ENCODE measurements at places on chromosomes 13 and 19. TPM values are rescaled to one million over a fixed set of nuclear protein-coding genes. Genes with fewer than 3 reads are reported as not detected.
A peak's percentile ranks its signal among the peaks of the same experiment; 100 is the strongest.

KLK6 gene
- not detected for total RNA-seq

GRCh38 chr19:44573627-44574026 is 39.7 kb upstream of the IGSF23 start:
- DNase-seq: no peak

DNA sequence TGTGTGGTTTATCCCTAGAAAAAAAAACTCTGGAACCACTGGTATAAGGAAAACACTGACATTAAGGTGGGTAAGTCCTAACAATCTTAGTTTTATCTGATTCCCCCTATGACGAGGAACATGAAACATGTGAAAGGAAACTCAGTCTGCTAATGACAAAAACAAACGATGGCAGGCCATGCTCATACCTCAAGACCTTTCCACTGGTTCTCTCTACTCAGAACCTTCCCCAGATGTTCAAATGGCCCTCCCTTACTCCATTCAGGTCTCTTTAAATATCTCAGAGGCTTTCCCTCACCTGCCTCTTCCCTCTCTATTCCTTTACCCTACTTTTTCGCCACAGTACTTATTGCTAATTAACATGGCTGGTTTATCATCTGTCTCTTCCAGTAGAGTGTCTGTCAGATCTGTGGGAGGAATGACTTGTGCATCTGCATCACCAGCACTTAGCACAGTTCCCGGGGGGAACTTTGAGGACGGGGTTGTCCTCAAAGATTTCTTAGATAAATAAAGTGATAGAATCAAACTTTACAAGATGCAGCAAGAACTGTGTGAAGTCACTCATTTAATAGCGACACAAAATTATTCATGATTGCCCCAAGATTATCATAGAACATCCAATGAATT is 1.5 kb downstream of the TUBGCP3 start:
- no peak for DNase-seq

GRCh38 chr19:48797103-48797502 is 13.7 kb downstream of the BCAT2 start:
- DNase-seq: no peak

PCP2 gene
- total RNA-seq: 0.34 TPM

DNA sequence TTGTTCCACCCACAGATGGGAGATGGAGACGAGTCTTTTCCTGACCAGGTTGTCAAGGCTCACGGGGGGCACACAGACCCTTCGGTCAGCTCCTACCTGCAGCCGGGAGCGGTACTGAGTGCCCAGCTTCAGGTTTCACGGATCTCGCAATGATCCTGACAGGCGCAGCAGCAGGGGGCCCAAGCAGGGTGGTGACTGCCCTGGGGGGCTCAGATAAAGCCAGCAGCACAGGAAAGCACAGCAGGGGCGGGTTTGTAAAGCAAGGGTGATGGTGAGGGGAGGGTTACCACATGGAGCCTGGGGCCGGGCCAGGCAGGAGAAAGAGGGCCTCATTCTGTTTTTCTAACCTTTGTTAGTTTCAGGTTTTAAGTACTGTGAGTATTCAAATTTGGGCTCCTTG is 41.7 kb upstream of the ATP11A start:
- no peak for DNase-seq

GRCh38 chr19:55700813-55701212 is 25.8 kb downstream of the EPN1 start:
- no peak for DNase-seq

DNA sequence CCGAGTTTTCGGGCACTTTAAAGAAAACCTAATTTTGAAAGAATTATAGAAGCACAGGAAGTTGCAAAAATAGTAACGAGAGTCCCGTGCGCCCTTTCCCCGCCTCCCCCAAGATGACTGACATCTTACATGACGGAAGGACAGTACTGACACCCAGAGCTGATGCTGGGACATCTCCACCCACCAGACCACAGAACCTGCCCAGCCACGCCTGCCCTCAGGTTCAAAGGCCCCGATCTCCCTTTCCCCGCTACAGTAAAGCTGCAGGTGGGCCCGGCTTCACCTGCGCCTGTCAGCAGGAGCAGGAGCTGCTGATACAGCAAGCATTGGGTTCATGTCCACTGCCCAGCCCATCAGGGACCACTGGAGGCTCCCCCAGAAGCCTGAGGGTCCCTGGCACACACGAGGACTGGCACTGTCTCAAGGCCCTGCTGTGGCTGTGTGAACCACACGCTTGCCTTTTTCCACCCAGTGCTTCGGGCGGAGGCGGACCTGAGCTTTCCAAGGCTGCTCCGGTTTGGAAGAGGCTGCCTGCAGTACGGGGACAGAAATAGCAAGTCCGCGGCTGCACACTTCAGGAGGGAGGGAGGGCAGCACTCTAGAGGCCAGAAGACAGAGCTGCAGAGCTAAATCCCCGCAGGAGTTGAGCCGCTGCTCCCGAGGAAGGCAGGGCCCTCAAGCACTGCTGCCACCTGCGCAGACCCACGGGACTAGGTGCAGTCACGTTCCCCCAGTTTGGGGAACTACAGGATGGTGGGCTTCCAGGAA is 8.7 kb downstream of the MAP2K2 start:
- peak; percentile 60 for DNase-seq

DNA sequence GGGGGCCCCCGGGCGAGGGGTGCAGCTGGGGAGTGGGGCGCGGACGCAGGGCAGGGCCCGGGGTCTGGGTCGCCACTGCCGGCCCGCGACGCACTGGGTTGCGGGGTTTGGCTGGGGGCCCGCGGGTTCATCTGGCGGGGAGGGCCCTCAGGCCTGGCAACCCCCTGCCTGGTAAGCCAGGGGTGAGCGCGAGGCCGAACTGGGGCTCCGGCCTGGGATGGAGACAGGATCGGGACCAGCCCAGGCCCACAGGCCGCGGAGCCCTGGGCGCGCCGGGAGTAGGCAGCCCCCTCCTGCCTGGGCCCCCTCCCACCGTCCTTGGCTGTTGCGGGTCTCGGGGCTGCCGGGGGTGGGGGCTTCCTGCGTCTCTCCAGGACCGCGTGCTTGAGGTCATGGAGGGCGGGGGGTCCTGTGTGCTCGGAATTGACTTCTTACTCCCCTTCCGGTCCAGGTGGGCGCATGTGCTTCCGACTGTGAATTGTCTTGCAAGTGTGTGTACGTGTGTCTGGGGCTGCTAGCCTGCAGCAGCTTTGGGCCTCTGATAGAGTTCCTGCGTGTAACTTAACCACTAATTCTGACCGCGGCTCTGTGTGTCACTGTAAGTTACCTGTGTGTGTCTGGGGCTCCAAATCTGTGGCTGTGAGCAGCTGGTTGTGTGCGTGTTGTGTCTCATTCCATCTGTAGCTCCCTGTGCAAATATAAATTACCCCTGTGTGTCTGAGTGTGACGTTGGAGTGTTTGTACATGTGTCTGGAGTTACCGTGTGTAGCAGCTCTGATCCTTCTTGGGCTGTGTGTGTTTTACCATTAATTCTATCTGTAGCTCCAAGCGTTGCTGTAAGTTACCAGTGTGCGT is 751 bp downstream of the GRAMD1A start:
- DNase-seq: peak; percentile 44

DNA sequence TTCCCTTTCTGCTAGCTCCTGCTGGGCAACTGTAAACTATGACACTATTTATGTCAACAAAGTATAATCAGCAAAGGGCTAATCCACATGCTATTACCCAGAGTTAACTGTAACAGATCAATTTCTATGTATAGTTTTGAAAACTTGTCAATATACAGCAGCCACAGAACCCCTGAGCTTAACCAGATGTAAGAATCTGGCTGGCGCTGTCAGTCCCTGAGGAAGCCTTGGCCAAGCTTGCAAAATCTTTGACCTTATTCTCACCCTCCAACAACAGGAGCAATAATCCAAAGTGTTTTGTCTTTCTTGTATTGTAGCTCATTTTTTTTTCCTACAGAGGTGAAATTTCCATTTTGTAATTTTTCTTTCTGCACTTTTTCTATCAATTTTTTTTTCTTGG is 1230.1 kb upstream of the SLC10A2 start:
- no peak for DNase-seq

SPPL2B gene
- 71.2 TPM for total RNA-seq

OR10H1 gene
- total RNA-seq: not detected

- DNase-seq: peak; percentile 34
Observed at GRCh38 chr19:6773323-6773931, 919 bp downstream of the VAV1 start.

GRCh38 chr19:46715975-46716671 is 791 bp downstream of the PRKD2 start:
- no peak for DNase-seq

- no peak for DNase-seq
Observed at GRCh38 chr13:96822895-96823294, 171.4 kb downstream of the OXGR1 start.

GJB2 gene
- 2.9 TPM for total RNA-seq

DNA sequence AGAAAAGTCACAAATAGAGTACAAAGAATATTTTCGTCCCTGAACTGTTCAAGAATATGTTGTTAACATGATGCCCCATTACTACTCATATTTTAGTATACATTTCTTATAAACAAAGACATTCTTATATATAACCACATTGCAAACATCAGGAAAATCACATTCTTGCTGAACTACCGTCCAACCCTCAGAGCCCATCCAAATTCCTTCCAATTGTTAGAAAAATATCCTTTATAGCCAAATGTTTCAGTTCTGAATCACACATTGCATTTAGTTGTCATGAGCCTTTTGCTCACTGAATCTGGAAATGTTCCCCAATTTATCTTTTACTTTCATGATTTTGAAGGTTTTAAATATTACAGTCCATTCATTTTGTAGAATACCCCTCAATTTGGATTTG is 467.8 kb upstream of the ARGLU1 start:
- DNase-seq: no peak

- no peak for DNase-seq
Observed at GRCh38 chr13:106314417-106314816, 221.0 kb downstream of the EFNB2 start.

DNA sequence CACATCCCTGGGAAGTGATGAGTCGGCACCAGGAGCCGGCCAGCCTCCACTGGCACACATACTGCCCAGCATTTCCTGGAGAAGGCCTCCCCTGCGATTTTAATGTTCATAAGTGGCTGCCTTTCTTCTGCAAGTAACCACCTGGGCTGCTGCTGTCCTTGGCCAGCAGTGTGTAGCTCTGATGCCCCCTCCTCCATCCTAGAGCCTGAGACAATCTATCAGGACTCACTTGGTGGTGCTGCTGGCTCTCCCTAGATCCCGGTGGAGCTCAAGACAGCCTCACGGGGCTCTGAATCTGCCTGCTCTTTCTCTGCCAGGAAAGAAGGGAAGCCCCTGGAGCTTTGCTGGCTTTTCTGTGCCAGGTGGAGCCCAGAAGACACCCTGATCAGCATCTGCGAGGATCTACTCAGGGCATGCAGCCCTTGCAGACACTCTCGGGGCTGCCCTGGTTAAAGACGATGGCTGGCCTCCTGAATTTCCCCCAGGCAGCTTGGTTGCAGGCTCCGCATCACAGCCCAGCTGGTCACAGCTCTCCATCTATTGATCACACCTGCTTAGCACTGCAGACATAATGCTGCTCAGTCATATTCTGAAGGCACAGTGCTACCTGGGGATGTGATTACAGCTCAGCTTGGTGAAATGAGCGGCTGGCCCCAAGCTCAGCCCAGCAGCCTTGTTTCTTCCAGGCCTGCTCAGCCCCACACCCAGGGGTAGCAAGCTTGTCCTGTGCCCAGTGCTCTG is 122.3 kb downstream of the ZDHHC20 start:
- DNase-seq: no peak

GRCh38 chr19:49453757-49454240 is 774 bp downstream of the ALDH16A1 start:
- DNase-seq: no peak

DNA sequence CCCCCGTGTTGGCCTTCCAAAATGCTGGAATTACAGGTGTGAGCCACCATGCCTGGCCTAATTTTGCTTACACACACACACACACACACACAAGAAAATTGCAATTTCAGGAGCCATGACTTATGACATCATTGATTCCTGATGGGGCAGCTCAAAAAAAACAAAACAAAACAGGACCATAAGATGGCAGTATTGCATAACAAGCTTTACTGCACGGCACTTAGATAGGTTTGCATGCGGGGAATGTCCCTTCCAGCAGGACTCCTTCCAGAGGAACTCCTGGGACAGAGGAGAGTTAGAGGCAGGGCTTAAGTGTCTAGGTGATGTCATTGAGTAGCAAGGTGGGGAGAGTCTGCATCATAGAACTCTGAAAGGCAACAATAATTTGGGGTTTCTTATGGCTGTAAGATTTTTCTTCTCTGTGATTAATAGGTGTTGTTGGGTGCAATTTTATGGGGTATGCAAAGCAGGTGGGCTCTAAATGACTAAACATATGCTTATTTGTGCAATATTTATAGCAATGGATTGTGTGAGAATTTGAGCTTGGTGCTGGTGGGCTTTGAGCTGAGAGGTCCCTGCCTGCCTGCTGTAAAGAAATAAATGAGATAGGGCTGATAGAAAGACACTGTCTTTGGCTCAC is 9.0 kb upstream of the ACSBG2 start:
- no peak for DNase-seq

CCNE1 gene
- total RNA-seq: 58.4 TPM

TEX26 gene
- not detected for total RNA-seq

- DNase-seq: no peak
Observed at GRCh38 chr13:30789166-30789862, 54.0 kb downstream of the ALOX5AP start.

- DNase-seq: no peak
Observed at GRCh38 chr13:108120302-108120701, 95.0 kb downstream of the LIG4 start.

All from activated T-helper 1 cell treated with anti-CD3 and anti-CD28 coated beads, Interleukin-12 subunit alpha, Interleukin-12 subunit beta, Interleukin-2, Interleukin-4 antibody, amounts not matched to agents 30 ng/mL and 10 ng/mL and 1 ng/mL, durations not matched to agents 14 hours and 24 hours and 36 hours (primary cell).